Natural killer cell treated with Interleukin-12 subunit alpha and Interleukin-12 subunit beta and Interleukin-15 and Interleukin-18, amount 100 ng/mL, for 72 hours (primary cell): ENCODE measurements at places on chromosomes 12 and 14.

GRCh38 chr14:61154641-61155040 is 126.5 kb downstream of the TMEM30B start:
- DNase-seq: no peak

DNA sequence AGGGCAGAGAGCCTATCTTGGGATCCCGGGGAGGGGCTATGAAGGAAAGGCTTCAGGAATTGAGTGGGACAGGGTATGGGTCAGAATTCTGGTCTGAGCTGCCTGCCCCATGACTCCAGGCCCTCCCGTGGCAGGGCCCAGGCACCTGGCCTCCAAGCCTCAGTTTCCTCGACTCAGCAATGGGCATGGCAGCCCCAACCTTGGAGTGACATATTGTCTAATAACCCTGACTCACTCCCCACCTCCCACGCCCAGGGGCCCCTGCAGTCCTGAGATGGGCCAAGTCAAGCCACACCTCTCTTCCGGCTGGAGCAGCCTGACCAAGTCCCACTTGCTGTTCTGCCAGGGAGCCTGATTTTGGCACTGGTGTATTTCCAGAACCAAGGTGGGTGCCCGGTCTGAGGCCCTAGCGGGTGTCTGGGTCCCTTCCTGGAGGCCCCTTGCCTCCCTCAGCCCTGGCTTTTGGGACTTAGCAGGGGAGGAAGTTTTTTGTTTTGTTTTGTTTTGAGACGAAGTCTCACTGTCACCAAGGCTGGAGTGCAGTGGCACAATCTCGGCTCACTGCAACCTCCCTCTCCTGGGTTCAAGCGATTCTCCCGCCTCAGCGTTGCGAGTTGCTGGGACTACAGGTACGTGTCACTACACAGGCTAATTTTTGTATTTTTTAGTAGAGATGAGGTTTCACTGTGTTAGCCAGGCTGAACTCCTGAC is 40.3 kb upstream of the RCOR1 start:
- no peak for DNase-seq

DNA sequence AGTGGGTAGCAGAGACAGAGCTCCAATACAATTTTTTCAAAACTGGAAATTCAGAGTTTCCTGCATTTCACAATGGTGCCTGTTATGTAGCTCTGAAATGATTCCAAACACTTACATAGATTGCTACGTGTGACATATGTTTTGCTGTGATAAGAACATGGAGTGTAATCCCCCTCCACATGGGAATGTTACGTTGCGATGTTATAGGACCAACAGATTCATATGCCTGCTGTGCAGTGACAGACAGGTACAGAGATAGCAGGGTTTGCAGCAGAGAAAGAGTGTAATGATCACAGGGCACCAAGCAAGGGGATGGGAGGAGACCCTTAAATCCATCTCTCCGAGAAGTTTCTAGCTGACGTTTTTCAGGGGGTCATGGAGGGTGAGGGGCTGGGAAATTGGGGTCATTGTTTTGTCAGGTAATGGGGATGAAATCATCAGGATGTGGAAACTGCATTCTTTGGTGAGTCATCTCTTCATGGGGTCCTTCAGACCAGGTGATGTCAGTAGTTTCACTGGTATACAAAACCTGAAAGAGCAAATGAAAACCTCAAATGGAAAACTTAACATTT is 76.6 kb upstream of the OSBPL8 start:
- no peak for DNase-seq

DNA sequence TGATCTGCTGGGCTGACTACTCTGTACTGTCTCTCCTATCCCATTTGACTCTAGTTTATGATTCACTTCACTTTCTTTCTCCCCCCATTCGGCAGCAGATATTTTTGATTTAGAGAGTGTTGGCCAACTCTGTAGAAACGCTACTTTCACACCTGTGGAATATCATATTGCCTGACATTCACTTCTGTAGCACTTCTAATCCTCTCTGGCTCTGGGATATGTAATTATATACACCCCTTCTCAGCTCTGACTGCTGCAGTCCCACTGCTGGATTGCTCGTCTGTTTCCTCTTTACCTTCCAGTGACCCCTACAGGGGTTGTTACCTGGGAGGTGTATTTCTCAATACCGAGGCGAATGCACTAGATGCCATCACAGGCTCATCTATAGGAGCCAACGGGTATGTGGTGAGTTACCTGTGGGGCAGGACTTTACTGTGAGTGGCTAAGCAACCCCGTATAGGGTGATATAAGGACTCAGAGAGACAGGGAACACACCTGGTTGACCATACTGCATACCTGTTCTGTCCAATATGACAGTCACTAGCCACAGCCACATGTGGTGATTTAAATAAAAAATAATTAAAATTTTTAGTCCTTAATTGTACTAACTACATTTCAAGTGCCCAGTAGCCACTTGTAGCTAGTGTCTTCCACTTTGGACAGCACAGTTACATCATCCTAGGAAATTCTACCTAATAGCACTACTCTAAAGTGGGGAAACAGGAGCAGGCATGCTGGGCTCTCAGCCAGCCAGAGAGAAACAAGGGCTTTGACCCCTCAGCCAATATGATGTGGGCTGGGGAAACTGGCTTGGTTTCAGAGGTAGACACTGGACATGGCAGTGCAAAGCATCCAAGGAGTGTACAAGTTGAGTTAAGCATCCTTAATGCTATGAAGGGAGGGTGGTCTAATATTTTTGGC is 95.0 kb downstream of the C12orf75 start:
- DNase-seq: no peak

GRCh38 chr12:125161712-125162022 is 96.4 kb downstream of the AACS start:
- DNase-seq: no peak

- no peak for DNase-seq
Observed at GRCh38 chr12:28500373-28501024, 310.2 kb downstream of the CCDC91 start.

DNA sequence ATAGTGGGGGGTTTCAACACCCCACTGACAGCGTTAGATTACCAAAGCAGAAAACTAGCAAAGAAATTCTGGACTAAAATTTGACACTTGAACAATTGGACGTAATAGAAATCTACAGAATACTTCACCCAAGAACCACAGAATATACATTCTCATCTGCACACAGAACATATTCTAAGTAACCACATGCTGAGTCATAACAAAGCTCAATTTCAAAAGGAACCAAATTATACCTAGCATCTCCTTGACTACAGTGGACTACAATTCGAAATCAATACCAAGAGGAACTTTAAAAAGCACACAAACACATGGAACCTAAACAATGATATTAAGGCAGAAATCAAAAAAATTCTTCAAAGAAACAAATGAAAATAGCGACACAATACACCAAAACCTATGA is 871.6 kb upstream of the MDGA2 start:
- DNase-seq: no peak

- DNase-seq: peak; percentile 71
Observed at GRCh38 chr12:56634242-56634836, 4.2 kb upstream of the BAZ2A start.

DNA sequence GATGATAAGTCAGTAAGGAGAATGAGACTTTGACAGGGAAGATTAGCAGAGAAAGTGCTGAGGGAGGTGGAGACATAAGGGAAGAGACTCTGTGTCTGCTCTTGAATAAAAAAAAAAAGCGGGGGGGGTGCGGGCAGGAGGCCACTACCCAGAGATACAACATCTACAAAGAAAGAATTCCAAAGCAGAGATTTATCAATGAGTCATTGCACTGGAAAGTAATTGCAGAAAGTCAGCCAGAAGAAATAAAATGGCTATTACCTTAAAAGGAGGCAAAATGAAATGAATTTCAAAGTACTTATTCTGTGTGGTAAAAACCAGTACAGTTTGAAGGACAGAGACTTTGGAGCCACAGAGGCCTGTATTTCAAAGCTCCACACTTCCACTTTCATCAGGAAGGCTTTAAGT is 267.1 kb upstream of the PRKD1 start:
- no peak for DNase-seq

- DNase-seq: no peak
Observed at GRCh38 chr12:53094394-53094787, 3.1 kb upstream of the IGFBP6 start.

DNA sequence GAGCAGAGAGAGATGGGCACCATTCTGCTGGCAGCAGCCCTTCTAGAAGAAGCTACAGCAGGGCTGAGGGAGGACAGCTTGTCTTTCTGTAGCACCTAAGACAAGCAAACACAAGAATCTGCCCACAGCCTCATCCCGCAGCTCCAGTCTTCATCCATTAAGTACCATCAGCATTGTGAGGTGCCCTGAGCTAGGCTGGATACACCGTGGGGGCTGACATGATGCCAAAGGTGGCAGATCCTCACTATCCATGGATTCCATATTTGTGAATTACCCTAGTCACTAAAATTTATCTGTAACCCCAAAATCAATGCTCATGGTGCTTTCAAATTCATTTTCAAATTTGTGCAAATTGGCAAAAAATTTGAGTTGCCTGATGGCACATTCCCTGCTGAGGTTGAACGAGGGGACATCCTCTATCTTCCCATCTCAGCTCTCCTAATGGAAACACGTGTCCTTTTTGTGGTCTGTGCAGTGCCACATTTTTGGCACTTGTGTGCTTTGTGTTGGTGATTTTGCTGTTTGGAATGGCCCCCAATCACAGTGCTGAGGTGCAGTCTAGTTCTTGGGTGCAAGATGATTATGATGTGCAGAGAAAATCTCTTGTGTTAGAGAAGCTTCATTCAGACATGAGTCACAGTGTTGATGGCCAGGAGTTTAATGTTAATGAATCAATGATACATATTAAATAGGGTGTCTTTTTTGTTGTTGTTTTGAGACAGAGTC is 7.0 kb downstream of the PITPNM2 start:
- DNase-seq: no peak

DNA sequence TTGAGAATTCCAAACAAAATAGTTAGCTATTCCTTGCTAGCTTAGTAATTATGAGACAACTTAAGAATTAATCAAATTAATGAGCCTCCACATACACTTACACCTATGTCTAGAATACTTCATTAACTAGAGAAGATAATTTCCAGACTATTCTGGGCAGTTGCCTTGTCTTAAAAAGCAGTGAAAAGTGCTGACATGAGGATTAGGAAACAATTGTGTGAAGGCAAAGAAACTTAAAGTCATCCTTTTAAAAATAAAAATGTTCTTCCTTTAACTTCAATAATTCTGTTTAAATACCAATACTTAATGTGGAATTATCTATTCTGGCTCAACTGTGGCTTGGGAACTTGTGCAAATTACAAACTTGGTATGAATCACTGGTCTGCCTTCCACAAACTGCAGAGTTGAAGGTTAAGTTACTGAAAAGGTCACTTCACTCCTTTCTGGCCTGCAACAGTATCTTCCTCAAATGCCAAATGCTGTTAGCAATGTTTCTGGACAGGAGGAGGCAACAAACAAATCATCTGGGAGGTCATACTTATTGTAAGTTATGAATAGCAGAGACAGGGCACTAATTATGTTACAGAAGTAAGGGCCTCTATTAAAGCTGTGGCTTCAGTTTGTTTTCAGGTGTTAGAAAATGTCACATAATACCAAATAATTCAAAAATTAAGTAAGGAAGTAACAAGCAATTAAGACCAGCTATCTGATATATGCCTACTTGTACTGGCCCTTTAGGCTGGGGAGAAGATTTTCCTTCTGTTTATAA is 19.2 kb downstream of the PPTC7 start:
- no peak for DNase-seq

DNA sequence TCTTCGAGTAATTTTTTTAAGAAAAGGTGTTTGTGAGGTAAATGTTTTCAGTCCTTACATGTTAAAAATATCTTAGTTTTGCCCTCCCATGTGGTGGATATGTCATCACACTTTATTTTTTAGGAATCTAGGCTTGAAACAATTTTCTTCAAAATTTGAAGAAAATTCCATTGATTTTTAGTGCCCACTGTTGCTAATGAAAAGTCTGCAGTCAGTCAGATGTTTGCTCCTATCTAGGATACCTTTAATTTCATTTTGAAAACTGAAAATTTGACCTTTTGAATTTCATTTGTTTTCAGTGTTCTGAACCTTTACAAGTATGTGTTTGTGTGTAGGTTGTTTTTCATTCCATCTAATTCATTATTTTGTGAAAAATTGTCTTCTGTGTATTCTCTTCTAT is 105.4 kb downstream of the LRRK2 start:
- DNase-seq: no peak

GRCh38 chr14:51744372-51745130 is 92.8 kb downstream of the FRMD6 start:
- no peak for DNase-seq

DNA sequence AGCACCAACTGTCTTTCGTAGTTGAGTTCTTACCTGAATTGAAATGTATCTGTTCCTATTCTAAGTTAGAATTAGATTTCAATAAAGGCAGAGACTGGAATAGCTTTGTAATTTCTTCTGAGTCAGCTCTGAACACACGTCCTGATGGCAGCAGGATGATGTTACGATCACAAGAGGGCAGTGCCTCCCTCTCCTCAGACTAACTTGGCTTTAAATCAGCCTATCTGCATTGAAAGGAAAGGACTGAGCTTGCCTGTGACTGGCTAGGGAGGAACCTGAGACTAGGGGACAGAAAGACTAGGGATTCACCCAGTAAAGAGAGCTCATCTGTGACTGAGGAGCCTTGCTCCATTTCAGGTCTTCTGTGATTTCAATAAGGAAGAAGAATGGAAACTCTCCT is 323.7 kb upstream of the OR4E1 start:
- no peak for DNase-seq

- no peak for DNase-seq
Observed at GRCh38 chr12:11321980-11322379, 11.7 kb upstream of the PRB4 start.

- DNase-seq: no peak
Observed at GRCh38 chr12:127556231-127556886, 710.6 kb upstream of the TMEM132C start.

GRCh38 chr14:68511129-68512047 is 281.5 kb downstream of the ZFP36L1 start:
- no peak for DNase-seq

DNA sequence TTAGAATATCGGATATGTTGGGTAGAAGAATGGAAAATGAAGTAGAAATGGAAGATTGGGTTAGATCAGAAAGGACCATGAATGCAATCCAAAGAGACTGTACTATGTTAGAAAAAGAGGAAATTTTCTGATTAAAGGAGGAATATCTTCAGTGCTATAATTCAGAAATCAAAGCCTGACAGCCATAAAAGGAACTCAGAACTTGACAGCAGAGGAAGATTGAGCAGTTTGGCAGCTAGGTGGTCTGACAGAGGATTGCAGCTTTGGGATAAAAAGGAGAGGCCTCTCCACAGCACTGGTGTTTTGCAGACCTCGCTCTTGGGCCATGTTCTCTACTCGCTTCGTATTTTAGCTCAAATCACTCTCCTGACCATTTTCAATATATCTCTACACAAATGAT is 354.8 kb upstream of the SOX5 start:
- no peak for DNase-seq

GRCh38 chr14:22657861-22658260 is 13.7 kb upstream of the OR6J1 start:
- DNase-seq: no peak
